ENCODE measurements at places on chromosomes 6 and 20.

DNA sequence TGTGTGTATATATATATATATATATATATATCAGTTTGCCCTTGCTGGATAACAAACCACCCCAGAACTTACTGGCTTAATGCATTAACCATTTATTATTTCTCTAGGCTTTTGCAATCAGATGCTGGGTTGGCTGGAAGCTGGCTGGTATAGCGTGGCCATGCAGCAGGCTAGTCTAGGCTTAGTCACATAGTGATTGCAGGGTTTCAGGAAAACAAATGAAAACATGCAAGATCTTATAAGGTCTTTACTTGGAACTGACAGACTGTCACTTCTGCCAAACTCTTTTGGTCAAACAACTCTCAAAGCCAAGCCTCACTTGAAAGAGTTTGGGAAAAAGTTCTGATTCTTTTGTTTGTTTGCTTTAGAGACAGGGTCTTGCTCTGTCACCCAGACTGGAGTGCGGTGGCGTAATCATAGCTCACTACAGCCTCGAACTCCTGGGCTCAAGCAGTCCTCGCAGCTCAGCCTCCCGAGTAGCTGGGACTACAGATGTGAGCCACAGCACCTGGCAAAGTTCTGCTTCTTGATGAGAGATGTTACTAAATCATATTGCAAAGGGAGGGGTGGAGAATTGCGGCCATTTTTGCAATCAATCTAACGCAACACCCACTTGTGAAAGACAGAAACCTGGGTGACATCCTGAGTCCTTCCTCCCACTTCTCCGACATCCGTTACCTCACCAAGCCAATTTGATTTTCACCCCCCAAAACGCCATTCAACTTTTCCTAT is 74.6 kb upstream of the RNF24 start:
- DNase-seq = peak; percentile 30

DNA sequence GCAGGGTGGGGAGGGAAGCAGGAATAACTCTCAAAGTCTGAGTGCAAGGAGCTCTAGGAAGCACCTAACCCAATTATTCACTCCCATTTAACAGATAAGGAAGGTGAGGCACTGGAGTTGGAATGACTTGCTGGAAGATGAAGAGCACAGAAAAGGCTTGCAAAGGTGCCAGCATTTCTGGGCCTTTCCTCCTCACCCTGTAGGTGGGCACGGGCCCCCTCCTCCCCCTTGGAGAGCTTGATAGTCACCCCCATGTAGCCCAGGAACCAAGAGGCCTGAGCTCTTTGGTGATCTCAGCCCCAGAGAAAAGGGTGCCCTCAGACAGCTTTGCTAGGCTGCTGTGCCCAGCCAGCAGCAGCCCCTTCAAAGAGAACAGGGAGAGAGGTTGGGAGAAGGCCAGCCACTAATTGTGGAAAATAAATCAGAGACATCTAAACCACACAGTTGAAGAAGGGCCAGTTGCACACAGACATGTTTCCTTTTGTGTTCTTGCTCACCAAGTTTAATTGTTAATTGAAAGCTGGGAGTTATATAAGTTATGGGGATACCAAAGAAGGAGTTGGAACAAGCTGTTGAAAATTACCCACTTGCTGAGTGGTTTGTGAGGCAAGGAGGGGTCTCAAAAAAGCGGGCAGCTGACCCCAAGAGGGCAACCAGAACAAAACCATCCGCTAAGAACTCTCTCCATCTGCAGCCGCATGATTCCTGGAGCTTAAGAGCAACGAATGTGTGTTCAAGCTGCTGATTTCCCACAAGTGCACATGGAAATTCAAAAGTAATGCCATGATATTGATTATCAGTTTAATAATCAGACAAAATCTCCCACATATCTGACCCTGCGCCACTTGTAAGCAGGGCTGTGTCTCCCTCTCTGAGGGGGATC is 77.0 kb downstream of the MRPL14 start:
- DNase-seq = peak; percentile 55

DNA sequence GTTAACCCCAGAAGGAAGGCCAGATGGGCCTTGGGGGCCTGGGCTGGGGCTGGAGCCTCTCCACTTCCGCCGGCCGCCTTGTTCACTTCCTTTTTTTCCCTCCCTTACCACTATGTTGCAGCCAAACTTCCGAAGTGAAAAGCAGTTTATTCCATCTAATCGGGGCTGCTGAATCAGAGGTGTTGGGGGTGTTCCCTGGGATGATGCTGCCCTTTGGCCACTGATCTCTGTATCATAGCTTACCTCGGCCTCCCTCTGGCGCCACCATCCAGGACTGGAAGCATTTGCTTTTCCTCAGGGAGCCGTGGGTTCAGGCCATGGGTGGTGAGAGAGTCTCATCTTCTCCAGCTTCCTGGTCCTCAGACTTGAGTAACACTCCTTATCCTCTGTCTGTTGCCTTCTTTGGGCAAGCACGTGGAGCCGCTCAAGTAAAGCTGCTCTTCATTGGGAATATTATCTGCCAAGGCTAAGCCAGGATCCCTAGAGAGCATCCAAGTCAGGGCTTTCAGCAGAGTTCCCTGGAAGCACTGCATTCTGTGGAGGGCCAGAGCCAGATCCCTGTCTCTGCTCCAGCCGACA is 39.6 kb downstream of the SLX4IP start:
- peak; percentile 9 for DNase-seq

DNA sequence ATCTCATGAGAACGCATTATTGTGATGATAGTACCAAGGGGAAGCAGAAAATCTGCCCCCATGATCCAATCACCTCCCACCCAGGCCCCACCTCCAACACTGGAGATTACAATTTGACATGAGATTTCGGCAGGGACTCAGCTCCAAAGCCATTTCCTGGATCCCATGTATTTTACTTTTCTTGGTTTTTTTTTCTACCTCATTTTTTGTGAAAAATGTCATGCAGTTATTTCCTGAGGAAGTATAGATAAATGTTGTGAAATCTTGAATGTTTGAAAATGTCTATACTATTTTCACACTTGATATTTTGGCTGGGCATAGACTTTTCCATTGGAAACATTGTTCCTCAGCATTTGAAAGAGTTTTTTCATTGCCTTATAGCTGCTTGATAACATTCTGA is 9.1 kb upstream of the BRPF3 start:
- DNase-seq = no peak

- no peak for DNase-seq
Observed at GRCh38 chr20:48129345-48129942, 344.2 kb upstream of the SULF2 start.

DNA sequence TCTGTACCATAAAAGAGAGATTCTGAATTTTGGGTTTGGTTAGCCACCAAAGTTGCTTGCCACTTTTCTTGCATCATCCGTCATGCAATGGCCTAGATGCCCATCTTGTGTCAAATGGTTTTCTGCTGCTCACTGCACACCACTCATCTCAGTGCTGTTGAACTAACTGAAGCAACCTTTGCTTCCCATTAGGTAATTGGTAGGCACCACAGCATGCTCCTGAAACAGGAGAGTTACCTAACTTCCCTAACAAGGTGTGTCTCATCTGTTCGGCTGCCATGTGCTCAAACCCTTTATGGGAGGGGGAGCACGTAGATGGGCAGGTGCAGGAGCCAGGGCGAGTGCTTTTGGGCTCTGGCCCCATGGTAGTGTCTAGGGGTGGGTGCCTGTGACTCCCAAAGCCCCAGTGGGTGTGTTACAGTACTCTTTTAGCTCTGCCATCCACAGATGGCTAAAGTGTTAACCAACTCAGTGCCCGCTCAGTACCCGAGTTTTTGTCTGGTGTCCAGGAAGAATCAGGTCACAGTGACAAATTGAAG is 147.4 kb upstream of the SPACA1 start:
- no peak for DNase-seq

- DNase-seq = no peak
Observed at GRCh38 chr6:111399626-111400025, 83.4 kb downstream of the REV3L start.

- DNase-seq = no peak
Observed at GRCh38 chr6:154425034-154425433, 68.4 kb upstream of the IPCEF1 start.

DNA sequence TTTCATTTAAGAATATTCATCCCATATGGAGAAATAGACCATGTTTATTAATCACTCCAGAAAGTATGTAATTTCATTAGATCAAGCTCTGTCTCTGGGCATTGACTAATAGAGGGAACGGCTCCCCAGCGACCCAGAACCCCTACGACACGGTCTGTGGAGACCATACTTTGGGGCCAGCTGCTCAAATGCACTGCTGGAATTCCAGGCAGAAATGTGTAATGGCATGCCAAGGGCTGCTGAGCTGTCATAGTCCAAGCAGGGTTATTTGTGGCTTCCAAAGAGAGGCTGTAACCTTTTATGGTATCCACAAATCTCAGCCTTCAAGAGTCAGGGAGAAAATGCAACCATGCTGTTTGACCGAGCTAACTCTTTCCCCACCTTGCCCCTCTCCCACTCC is 755.8 kb downstream of the DHX35 start:
- DNase-seq = peak; percentile 12

DNA sequence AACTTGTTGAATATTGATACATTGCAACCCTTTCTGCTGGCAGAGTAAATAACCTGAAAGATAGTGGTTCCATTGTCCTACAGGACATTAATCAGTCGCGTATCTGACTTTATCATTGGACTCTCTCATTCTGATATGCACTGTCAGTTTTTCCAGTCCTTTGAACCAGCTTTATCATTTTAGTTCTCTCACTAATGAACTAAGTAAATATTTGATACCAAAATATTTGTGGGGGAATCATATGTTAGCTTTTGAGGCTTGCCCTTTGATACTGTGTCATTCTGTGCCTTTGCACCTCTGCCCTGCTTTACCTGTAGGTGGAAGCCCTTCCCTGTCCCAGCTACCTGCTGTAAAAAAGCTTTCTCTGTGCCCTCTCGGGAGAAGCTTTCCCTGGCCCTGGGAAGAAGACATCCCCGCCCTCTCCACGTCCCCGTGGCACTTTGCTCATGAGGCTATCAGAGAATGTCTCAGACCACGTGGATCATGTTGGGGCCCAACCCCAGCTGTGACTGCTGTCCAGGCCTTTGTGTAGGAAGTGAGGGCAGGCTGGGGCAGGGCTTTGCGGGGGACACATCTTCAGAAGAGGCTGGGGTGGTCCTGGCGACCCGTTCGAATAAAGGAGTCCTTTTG is 117.8 kb upstream of the NXT1 start:
- no peak for DNase-seq

DNA sequence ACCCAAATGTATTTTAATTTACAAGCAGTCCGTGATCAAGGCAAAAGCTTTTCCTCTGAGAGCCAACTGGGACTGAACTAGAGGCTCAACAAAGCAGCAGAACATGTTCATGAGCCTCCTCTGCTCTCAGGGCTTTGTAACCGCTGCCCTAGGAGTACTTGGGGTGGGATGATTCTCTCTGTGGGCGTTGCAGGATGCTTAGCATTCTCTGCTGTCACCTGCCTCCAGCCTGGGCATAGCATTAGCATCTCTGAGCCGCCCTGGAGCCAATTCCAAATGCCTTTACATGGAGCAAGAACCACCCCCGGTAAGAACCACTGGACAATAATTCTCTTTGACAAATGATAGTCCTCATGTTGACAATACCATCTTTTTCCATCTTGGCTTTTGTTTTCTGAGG is 237.6 kb upstream of the CDH4 start:
- no peak for DNase-seq

- DNase-seq = no peak
Observed at GRCh38 chr6:88626460-88626859, 337.0 kb downstream of the RNGTT start.

DNA sequence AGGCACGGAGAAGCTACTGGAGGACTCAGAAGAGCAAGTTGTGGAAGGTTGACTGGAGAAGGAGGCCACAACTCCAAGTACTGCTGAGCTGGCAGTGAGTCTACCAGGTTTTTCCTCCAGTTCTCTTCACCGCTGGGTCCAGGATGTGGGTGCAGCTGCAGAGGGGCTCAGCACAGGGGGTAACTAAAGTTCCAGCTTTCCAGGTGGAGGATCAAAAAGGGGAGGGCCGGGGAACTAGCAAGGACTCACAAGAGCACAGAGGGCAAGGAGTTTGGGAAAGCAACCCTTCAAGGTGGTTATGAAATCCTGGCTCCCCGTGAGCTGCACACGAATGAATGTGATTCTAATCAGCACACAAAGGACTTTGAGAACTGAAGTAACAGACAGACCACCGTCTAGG is 194.2 kb upstream of the GMDS start:
- no peak for DNase-seq

GRCh38 chr6:18388271-18388670 is 1.1 kb downstream of the RNF144B start:
- DNase-seq = peak; percentile 29

- DNase-seq = no peak
Observed at GRCh38 chr6:1497761-1498105, 108.4 kb downstream of the FOXF2 start.

GRCh38 chr6:51959744-51960383 is 127.5 kb downstream of the PKHD1 start:
- peak; percentile 71 for DNase-seq

DNA sequence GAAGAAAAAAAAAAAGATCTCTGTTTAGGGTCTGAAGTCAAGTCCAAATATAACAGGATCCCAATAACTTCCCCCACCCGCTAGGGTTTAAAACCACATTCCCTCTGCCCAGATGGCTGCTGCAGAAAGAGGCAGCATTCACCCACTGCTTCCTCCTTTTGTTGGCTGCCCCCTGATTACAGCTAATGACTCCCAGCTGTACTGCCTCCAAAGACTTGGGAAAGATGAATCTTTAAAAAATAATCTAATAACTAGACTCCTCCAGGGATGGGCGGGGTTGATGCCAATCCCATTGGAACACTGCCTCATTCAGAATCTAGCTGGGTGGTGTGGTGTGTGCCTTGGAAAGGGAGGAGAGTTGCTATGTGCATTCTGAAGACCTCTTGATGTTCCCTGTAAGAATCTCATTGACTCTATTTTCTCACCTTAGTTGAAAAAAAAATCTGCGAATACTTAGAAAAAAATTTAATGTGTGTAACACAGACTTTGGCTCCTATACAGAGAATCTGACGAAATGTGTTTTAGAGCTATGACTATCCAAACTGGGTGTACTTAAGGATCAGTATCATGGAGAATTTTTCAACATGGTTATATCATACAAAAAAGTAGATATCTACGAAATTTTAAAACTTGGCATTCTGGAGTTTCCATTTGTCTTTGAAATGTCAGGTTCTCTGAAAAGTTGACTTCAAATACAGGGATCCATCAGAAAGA is 174.0 kb downstream of the RNF144B start:
- DNase-seq = peak; percentile 45

- no peak for DNase-seq
Observed at GRCh38 chr6:149368065-149368464, 32.0 kb upstream of the SUMO4 start.

Data from GM23248 (cell line).